Esophagus squamous epithelium (tissue), 5 donors: ENCODE measurements at places on chromosomes 6 and 20.

GRCh38 chr6:106112433-106112832, 26.3 kb downstream of the PRDM1 start:
- no peak overlapping the region for H3K27ac ChIP-seq
- peaks cover 10% of the 10 kb centered on the region for H3K27me3 ChIP-seq
- no peaks in the 10 kb centered on the region for H3K4me1 ChIP-seq
- no peaks in the 10 kb centered on the region for H3K36me3 ChIP-seq

- no peak for DNase-seq
- no peak overlapping the region for H3K27ac ChIP-seq
- H3K36me3 ChIP-seq = no peaks in the 10 kb centered on the region
Observed at GRCh38 chr20:52592567-52592966, 379.6 kb upstream of the TSHZ2 start.

DNA sequence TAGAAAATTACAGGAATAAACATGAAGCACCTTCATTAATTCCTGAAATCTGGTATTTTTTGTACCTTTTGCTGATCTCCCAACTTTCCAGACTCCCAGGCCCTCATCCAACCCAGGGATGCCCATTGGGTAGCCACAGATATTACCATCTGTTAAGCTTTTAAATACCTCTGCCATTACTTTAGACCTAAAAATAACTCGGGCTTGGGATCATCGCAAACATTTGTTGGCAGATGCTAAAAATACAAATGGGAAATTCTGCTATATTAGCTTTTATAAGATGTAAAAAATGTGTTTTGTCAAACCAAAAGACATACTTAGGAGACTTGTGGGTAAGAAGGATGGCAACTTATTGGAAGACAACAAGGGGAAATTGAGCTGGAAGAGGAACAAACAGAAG, 376.1 kb downstream of the CENPW start:
- no peaks in the 10 kb centered on the region for H3K27me3 ChIP-seq
- no peaks in the 10 kb centered on the region for H3K36me3 ChIP-seq
- DNase-seq = no peak
- no peak overlapping the region for H3K27ac ChIP-seq
- H3K4me3 ChIP-seq = no peak overlapping the region

GRCh38 chr20:47362361-47363219, 6.1 kb upstream of the ZMYND8 start:
- H3K4me3 ChIP-seq = no peak overlapping the region
- peaks cover 40% of the 10 kb centered on the region for H3K4me1 ChIP-seq

GRCh38 chr6:157184202-157185015, 138.9 kb downstream of the TMEM242 start:
- DNase-seq = no peak
- H3K4me1 ChIP-seq = peaks cover 54% of the 10 kb centered on the region
- no peaks in the 10 kb centered on the region for H3K36me3 ChIP-seq
- H3K27ac ChIP-seq = peak overlapping the region; percentile 69
- H3K4me3 ChIP-seq = peak overlapping the region; percentile 40

DNA sequence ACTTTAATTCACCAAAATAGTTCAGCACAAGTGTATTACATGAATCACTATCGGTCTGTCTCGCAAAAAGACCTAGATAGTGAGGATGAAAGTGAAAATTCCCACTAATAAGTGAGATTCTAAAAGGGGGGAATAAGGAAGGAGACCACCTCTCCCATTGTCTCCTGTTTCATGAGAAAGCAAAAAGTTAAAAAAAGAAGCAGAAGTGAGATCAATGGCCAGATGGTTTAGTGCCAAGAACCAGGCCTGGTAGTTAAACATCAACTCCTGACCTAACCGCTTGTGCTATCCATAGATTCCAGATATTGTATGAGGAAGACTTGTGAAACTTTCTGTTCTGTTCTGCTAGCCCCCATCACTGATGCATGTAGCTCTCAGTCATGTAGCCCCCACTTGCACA, 293.0 kb downstream of the RNGTT start:
- H3K27me3 ChIP-seq = no peaks in the 10 kb centered on the region
- H3K4me1 ChIP-seq = no peaks in the 10 kb centered on the region
- no peaks in the 10 kb centered on the region for H3K36me3 ChIP-seq
- no peak overlapping the region for H3K4me3 ChIP-seq
- no peak for DNase-seq

- no peaks in the 10 kb centered on the region for H3K4me1 ChIP-seq
- no peak overlapping the region for H3K4me3 ChIP-seq
- no peak for DNase-seq
- no peaks in the 10 kb centered on the region for H3K36me3 ChIP-seq
- H3K27me3 ChIP-seq = no peaks in the 10 kb centered on the region
Observed at GRCh38 chr6:130697271-130697994, 129.8 kb upstream of the SMLR1 start.

- no peaks in the 10 kb centered on the region for H3K36me3 ChIP-seq
- H3K4me1 ChIP-seq = peaks cover 8% of the 10 kb centered on the region
- peaks cover 25% of the 10 kb centered on the region for H3K27me3 ChIP-seq
Observed at GRCh38 chr6:31586008-31586407, at the start of gene LST1. TSS of gene LST1 (plus strand) at chr6:31586277. CDS start at chr6:31587300, 1,023 bp downstream.

DNA sequence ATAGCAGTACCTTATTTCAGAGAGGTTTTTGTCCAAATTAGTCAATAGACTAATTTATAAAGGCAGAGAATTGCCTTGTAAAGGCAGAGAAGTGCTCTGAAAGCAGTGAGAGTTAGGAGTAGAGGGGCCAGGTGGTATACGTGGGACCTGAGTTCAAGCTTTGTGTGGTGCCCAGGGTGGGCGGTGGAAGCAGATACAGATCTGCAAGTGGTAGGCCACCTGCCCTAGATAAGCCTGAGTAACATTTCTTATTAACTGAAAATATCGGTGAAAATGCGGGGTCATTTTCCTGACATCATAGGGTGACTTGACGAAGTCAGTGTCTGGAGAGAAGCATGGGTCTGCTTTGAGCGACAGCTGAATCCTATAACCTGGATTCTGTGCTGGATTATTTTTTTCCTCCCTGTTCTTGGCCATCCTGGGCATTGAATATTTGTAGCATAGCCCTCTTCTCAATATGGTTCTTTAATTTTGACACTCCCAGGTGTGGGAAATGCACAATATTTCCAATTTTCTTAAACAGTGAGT, 62.2 kb upstream of the SUPT3H start:
- no peak overlapping the region for H3K4me3 ChIP-seq
- no peaks in the 10 kb centered on the region for H3K36me3 ChIP-seq
- H3K27me3 ChIP-seq = no peaks in the 10 kb centered on the region

- H3K36me3 ChIP-seq = no peaks in the 10 kb centered on the region
- H3K27me3 ChIP-seq = no peaks in the 10 kb centered on the region
- peak overlapping the region; percentile 51 for H3K27ac ChIP-seq
- H3K4me1 ChIP-seq = peaks cover 20% of the 10 kb centered on the region
- H3K4me3 ChIP-seq = peak overlapping the region; percentile 40
Observed at GRCh38 chr6:129498541-129498940, 211.4 kb downstream of the ARHGAP18 start.
